H1 (cell line): ENCODE measurements at places on chromosomes 4 and X. TPM values are rescaled to one million over a fixed set of nuclear protein-coding genes. Genes with fewer than 3 reads are reported as not detected.
A peak's percentile ranks its signal among the peaks of the same experiment; 100 is the strongest.

DNA sequence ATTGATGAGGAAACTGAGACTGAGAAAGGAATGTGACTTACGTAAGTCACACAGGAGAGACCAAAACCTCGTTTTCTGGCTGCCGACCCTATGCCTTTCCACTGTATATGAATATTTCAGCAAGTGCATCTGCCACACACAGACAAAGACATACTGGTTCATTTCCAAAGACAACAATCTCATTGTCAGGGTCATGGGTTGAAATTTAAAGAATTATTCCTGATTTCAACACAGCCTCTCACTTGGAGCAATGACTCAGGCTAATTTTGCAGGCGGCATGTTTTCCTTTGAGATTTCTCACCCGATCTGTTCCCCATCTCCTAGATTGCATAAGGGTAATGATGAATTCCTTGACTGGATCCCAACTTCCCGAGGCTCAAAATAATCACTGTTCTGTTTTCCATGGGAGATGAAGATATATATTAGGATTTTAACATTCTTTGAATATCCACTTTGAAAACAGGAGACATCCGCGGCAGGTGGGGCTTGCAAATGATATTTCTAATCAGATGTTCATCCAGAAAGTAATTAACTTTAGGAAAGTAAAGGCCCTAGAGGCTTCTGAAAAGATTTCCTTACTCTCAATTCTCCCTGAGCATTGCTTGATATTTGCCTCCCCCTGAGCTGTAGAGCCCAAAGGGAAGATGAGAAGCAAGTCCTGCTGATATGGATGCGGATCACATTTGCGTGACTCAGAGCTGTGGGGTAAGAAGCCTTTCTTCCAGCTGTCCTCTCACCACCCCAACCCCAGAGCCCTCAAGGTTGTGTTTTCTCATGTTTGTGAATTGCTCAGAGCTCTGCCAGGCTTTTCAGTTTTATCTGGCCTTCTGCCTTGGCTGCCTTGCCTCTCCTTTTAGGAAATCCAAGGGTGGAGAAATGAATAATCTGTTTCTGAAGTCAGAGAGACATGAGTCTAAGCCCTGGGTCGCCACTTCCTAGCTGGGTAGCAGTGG lies 361.1 kb upstream of the BOD1L1 start:
- peaks cover 1% of the 10 kb centered on the region for H3K27me3 ChIP-seq
- no peak overlapping the region for H3K27ac ChIP-seq
- H3K4me3 ChIP-seq = no peak overlapping the region
- peaks cover 3% of the 10 kb centered on the region for H3K4me1 ChIP-seq
- H3K36me3 ChIP-seq = no peaks in the 10 kb centered on the region

- no peaks in the 10 kb centered on the region; the same call in 1 of the 2 replicates for H3K4me1 ChIP-seq
- no peaks in the 10 kb centered on the region for H3K27me3 ChIP-seq
- H3K27ac ChIP-seq = no peak overlapping the region
- no peak overlapping the region for H3K4me3 ChIP-seq
These were observed 87.1 kb downstream of the SHROOM2 start for GRCh38 chrX:9873360-9873759.

GRCh38 chr4:157447195-157447594 lies 226.7 kb downstream of the GRIA2 start:
- no peak for DNase-seq
- H3K36me3 ChIP-seq = no peaks in the 10 kb centered on the region
- no peak overlapping the region for H3K4me3 ChIP-seq
- H3K4me1 ChIP-seq = no peaks in the 10 kb centered on the region
- H3K27me3 ChIP-seq = no peaks in the 10 kb centered on the region
- H3K27ac ChIP-seq = no peak overlapping the region

GRCh38 chr4:139711461-139711860 lies 45.8 kb downstream of the MGST2 start:
- no peak overlapping the region for H3K4me3 ChIP-seq
- peaks cover 10% of the 10 kb centered on the region for H3K27me3 ChIP-seq
- H3K4me1 ChIP-seq = no peaks in the 10 kb centered on the region
- no peak for DNase-seq
- H3K27ac ChIP-seq = no peak overlapping the region

DNA sequence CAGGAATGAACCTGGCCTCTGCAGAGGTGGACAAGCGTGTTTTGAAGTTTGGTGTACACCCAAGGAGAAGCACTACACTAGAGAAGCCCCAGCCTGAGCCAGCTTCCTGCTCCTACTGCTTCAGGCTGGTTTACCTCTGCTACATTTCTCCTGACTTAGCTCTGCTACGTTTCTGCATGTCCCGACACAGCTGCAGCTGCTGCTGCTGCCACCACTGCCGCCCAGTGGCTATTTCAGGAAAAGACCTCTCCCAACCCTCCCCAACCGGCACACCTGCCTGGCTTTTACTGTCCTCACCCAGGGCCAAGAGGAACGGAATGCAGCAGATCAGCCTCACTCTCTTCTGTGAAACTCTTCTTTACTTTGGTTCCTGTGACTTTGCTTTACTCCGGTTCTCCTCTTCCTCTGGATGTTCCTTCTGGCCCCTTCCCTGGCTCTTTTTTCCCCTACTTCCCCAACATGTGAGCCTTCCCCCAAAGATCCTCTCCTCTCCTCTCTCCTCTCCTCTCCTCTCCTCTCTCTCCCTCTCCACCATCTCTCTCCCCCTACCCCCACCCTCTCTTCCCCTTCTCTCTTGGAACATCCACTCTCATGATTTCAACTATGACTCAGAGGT lies 3.1 kb upstream of the P2RY4 start:
- no peaks in the 10 kb centered on the region for H3K36me3 ChIP-seq
- no peaks in the 10 kb centered on the region for H3K27me3 ChIP-seq
- H3K4me1 ChIP-seq = no peaks in the 10 kb centered on the region
- no peak overlapping the region for H3K27ac ChIP-seq
- no peak overlapping the region for H3K4me3 ChIP-seq

DNA sequence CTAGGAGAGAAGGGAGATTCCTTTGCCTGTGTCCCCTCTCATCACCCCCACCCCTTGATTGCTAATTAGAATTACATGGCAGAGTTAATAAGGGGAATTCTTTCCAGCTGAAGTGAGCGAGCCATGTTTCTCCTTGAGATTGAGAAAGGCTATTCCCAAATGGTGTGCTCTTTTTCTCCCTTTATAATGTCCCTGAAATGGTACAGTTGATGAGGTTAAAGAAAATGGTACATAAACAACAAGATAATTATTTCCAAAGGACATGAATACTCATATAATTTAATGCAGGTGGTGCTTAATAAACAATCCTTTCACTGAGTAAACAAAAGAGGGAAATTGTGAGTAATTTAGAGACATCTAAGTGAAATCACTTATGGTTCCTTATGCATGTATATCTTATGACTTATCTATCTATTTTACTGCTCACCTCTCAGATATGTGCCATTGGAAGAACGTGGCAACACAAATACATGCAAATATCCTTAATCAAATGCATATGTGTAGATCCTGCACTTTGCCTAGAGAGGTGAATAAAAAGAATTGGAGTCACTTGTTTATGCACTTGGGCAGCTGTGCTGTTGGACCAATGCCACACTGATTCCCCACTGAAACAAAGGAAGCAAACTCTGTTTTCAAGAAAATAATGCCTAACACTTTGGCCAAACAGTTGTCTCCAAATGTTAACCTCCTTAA lies 106.6 kb upstream of the WDR44 start:
- no peak for DNase-seq
- H3K27me3 ChIP-seq = no peaks in the 10 kb centered on the region
- H3K36me3 ChIP-seq = no peaks in the 10 kb centered on the region
- H3K4me3 ChIP-seq = no peak overlapping the region
- H3K4me1 ChIP-seq = no peaks in the 10 kb centered on the region

DNA sequence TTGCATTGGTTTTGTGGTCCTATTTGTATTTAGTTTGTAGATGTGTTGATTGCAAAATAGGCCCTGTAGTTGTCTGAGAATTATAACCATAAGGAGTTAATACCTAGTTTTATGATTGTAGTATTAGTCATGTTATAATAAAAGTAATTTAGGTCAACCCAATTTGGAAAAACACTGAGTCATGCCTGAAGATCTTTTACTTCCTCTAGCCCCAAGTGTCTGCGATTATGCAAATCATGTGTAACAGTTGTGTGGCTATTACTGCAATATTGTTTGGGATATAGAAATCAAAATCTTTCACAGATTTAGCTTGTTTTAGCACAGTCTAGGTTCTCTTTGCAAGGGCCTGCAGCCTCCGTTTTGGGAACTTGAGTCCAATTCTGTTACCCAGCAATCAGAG lies 12.6 kb downstream of the SRD5A3 start:
- no peaks in the 10 kb centered on the region for H3K4me1 ChIP-seq
- no peaks in the 10 kb centered on the region for H3K27me3 ChIP-seq
- DNase-seq = no peak
- H3K36me3 ChIP-seq = no peaks in the 10 kb centered on the region
- H3K27ac ChIP-seq = no peak overlapping the region
- H3K4me3 ChIP-seq = no peak overlapping the region

NXF3 gene
- polyA plus RNA-seq = 0.12 TPM in 1 of 2 replicates, not detected in the other

GRCh38 chr4:79296768-79297428 lies 29.0 kb downstream of the NAA11 start:
- no peak overlapping the region for H3K27ac ChIP-seq
- no peaks in the 10 kb centered on the region for H3K4me1 ChIP-seq
- H3K36me3 ChIP-seq = no peaks in the 10 kb centered on the region
- DNase-seq = no peak
- H3K4me3 ChIP-seq = no peak overlapping the region

PCDH10 gene
- polyA plus RNA-seq = 2.2 and 3.0 TPM in 2 replicates

DNA sequence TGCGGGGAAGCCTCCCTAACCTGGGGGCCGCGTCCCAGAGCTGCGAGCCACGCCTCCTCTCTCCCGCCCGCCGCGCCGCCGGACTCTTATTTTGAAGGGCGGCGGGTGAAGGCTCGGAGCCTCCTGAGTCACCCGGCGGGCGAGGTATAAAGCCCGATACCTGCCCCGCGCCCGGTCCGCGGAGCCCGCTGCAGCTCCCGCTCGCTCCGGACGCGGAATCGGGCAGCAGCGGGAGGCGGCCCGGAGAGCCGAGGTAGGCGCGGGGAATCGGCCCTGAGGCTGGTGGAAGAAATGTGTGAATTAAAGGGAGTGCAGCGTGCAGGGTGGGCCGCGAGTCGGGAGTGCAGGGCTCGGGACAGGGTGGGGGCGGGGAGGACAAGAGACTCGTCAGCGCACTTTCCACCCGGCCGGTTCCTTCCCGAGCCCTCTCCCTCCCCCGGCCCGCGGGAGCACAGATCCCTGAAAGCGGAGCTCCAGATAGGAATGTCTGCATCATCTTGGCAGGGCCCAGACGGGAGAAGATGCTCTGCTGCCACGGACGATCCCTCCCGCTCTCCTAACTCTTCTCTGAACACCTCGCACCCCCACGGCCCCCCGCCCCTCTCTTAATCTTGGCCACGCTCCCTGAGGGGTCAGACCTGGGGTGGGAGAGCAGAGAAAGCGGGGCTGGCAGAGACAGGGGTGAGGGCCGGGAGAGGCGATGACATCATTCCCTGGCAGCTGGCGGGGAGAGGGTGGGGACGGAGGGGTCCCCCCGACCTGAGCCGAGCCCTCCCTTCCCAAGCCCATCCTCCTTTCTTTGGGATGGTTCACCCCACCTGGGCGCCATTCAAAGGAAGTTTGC lies 177.9 kb downstream of the CBR4 start:
- H3K36me3 ChIP-seq = no peaks in the 10 kb centered on the region
- DNase-seq = peak; percentile 84
- H3K4me1 ChIP-seq = peaks cover 1% of the 10 kb centered on the region
- H3K27ac ChIP-seq = peak overlapping the region; percentile 88
- peak overlapping the region; percentile 96 for H3K4me3 ChIP-seq
- no peaks in the 10 kb centered on the region for H3K27me3 ChIP-seq

DNA sequence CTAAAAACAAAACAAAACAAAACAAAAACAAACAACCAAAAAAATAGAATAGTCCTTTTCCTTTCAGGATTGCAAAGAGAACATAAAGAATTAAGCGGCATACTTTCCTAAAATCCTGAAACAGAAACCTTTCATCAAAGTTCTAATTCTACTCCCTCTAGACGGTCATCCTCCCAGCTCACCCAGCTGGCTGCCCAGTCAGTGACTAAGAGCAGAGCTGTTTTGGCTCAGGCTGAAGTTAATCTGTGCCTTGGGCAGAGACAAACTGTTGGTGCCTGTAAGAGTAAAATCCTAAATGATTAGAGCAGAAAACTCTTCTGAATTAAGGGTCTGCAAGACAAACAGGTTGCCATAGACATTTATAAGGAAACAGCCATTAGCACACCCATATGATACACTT lies 17.6 kb upstream of the WAS start:
- H3K27ac ChIP-seq = no peak overlapping the region
- no peak for DNase-seq
- no peaks in the 10 kb centered on the region for H3K36me3 ChIP-seq
- H3K27me3 ChIP-seq = no peaks in the 10 kb centered on the region
- H3K4me3 ChIP-seq = no peak overlapping the region

DNA sequence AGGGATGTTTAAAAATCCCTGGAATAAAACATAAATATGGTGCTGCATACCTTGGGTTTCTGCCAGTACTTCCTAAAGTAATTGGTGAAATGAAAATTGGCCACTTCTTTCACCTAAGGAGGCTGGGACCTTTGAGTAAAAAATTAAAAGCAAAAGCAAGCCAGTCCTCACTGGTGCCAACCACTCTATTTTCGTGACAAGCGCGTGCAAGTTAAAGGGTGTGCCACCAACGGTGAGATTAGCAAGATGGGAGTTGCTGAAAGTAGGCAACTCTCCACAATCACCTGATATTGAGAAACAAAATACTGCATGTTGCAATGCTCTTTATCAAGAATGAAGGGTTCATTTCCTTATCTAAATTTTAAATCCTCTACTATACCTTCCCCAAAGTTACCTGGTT lies 19.7 kb upstream of the RTL9 start:
- no peaks in the 10 kb centered on the region for H3K27me3 ChIP-seq
- DNase-seq = no peak
- H3K36me3 ChIP-seq = no peaks in the 10 kb centered on the region

DNA sequence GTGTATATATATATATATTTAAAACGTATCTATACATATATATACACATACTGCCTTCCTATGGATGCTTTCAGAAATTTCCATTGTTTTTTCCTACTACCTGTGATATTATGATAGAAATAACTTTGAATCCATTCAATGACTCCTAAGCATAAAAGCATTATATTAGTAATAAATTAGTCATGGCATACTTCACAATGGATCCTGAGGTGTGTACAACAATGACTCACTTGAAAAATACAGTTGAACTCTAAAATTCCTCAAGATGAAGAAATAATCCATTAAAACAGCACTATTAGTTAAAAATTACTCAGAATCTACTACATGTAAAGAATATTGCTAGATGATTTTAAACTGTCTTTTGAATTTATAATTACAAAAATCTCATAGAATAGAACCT lies 201.1 kb downstream of the STPG2 start:
- no peak overlapping the region for H3K4me3 ChIP-seq
- no peaks in the 10 kb centered on the region for H3K36me3 ChIP-seq
- no peak for DNase-seq
- H3K4me1 ChIP-seq = no peaks in the 10 kb centered on the region

GRCh38 chrX:129637217-129638109 lies 17.3 kb downstream of the APLN start:
- H3K27ac ChIP-seq = no peak overlapping the region
- H3K27me3 ChIP-seq = no peaks in the 10 kb centered on the region; the same call in 1 of the 2 replicates
- H3K36me3 ChIP-seq = no peaks in the 10 kb centered on the region
- peak; percentile 85 for DNase-seq
- H3K4me1 ChIP-seq = no peaks in the 10 kb centered on the region
